AG09319 (cell line): ENCODE measurements at places on chromosomes 11 and 22.

- DNase-seq = no peak
Observed at GRCh38 chr11:110878513-110878912, 166.3 kb upstream of the ARHGAP20 start.

DNA sequence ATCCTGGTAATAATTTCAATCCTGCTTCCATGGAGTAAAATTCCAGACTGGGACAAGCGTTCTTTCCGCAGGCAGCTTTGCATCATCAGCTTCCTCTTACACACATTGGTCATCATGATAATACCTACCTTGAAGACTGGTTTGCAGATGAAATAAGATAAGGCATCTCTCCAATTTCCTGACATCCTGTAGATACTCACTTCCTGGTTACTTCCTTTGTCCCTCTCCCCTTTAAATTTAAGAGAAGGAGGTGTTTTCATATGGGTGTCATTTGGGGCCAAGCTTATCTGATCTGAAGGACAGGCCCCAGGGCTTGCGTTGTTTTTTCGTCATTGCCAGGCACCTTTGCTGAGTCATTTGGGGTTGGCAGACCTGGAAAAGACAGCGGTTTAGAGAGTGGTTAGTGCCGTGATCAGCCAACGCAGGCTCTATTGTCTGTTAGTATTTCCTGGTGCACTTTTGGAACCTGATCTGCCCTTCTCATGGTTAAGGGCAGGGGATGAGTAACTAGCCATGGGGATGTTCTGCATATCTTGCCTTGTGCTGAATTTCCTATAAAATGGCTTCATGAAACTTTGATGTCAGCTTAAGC lies 24.1 kb downstream of the GRAMD1B start:
- DNase-seq = no peak

DNA sequence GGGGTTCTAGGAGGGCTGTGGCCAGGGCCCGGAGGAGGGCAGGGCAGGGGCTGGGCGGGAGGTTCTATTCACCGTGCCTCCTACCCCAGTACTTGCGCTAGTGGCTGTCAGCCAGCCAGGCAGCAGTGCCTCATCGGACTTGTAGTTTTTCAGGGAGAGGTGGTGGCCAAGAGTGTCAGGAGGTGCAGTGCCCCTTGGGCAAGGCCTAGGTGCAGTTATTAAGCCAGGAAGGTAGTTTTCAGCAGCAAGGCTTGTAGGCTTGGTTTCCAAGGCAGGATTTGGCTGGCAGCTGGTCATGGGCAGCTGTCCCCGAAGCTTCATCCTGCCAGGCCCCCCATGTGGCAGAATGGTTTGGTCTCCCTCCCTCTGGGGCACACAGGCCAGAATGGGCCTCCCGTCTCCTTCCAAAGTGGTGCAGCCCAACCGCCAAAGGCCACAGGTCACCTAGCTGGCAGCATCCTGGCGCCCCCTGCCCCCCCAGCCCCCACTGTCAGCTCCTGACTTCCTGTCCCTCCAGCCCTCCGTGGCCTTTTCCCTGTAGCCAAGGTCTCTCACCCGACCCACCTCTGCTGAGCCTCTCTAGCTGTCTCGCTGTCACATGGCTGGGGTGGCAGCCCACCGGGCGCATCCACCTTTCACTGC lies 8.5 kb downstream of the CCDC88B start:
- DNase-seq = no peak

DNA sequence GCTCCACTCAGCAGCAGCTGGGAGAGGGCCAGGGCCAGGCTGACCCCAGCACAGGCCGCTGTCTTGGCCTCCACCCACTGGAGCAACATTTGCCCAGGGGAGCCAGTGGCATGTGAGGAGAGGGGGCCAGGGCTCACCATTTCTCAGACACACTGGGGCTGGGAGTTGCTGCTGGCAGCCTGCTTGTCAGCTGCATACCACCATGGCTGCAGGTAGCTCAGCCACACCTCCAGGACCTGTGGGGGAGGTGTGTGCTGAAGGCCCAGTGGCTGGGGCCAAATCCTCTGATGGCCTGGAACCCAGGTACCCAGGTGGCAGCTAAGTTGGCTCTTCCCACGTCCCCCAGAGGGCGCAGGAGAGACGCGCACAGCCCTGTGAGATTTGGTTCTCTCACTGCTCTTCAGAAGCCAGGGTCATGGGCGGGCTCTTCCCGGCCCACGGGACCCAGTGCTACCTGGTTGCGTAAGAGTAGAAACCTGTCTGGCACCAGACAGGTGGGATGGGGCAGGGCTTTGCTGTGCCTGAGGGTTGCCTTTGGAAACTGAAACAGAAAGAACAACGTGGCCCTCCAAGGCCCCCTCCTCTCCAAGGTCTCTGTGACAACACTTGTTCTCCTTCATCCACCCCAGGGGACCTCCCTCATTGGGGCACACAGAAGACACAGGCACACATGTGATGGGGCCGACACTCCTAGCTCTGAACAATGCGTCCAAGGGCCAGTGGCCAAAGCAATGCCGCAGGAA lies 98.8 kb downstream of the MED15 start:
- DNase-seq = no peak

- no peak for DNase-seq
Observed at GRCh38 chr11:12243486-12243885, 133.1 kb downstream of the MICAL2 start.

DNA sequence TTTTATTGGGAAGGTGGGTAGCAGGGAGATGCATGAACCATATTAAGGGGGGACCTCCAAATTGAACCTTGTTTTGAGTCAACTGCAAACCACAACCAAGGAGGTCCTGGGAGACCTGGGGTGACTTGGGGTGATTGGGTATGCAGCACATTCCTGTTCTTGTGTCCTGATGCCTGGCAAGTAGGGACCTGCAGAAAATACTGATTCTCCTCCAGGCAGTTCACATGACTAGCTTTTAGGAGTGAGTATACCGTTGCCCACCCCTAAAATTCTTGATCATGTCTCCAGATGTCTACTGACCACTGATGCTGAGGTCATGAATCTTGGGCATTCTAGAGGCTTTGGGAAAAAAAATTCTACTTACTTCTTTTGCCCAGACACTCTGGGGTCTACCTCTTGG lies 6.3 kb downstream of the EHF start:
- no peak for DNase-seq

GRCh38 chr22:45698094-45698493 lies 26.5 kb downstream of the ATXN10 start:
- no peak for DNase-seq

DNA sequence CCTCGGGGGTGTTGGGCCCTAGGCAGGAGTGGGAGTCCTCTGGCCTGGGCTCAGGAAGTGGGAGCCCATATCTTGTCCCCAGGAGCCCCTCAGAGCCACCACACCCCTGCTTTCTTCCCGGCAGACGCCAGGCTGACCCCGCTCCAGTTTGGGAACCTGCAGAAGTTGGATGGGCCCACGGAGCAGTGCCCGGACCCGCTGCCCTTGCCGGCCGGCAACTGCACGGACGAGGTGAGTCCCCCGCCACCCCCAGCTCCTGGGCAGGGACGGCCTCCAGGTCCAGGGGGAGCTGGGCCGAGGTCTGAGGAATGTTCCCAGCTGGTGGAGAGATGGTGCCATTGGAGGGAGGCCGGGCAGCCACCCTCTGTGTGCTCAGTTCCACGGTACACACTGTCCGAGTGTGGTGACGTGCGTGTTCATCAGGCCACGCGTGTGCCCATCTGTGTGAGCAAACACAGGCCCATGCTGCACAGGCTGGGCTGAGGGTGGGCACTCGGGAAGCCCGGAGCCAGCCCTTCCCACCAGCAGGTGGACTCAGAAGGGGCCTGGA lies 4.8 kb downstream of the MUC5B start:
- DNase-seq = no peak

- DNase-seq = peak; percentile 62
Observed at GRCh38 chr11:78079232-78080083, at the start of gene NDUFC2. NDUFC2 (minus strand) TSS chr11:78079862; CDS start chr11:78079744, 118 bp downstream.

GRCh38 chr11:15195454-15196200 lies 80.9 kb downstream of the INSC start:
- no peak for DNase-seq

DNA sequence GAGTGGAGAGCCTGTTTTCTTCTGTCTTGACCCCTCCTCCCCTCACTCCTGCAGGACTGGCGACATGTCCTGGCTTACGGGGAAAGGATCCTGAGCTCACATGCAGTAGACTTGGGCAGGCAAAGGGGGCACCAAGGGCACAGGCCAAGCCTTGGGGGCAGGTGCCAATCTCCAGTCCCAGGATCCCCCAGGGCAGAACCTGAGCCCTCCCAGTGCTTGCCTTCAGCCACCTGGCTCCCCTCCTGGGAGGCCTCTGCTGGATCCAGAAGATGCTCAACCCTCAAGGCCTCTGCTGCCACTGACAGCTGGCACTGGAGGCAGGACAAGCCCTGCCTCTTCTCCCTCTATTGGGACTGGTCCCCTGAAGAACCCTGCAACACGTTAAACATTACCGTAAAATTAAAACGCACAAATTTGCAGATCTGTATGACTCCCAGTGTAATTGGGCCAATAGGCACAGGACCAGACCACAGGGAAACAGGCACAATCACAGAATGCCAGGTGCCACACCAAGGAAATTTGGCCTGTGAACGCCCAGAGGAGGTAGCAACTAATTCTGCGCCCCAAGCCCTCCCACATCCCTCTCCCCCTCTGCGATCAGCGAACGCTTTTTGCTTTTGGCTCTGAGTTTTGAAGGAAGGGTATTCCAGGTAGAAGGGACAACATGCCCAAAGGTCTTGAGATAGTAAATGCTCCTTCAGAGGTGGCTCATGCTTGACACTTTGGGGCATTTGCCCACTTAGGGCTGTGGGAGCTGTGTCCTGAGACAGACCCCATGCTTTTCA lies 967 bp upstream of the LZTR1 start:
- DNase-seq = no peak

- no peak for DNase-seq
Observed at GRCh38 chr11:1225386-1226225, 2.7 kb downstream of the MUC5B start.

- no peak for DNase-seq
Observed at GRCh38 chr11:35232891-35233330, 93.9 kb downstream of the CD44 start.

DNA sequence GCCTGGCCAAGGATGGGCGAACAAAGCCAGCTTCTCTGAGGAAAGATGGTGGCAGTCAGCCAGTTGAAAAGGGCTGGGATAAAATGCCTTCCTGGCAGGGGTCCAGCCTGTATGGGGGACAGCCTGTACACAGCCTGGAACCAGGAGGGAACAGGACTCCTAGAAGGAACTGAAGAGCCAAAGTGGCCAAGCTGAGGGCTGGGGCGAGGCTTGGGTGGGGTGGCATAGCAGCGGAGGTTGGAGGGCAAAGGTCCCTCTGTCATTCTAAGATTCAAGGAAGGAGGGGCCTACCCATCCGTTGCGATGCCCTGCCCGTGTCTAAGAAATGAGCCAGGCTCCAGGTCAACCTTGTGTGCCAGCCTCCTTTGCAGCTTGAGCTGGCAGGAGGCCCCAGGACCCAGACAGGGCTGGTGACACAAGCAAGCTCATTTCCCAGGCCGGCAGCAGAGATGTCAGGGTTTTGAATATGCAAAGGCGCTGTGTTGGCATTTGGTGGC lies 22.6 kb downstream of the FADD start:
- DNase-seq = no peak

GRCh38 chr11:45757672-45758071 lies 47.3 kb upstream of the SLC35C1 start:
- no peak for DNase-seq

GRCh38 chr22:27533105-27533745 lies 268.3 kb downstream of the MN1 start:
- DNase-seq = no peak

DNA sequence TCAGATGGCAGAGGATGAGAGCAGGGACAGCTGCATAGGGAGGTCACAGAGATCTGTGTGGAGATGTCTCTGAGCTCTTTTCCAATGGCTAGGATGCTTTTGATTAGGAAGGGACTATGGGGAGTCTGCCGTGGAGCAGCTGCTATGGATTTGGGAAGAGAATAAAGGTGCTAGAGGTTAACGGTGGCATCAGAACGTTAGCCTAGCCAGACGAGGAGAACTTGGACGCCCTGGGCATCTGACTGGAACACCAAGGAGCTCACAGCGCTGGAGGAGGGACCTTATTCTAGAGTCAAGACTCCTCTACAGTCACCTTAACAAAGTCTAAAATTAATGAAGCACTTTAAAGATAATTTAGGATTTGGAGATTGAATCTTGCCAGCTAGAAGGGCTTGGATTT lies 157.2 kb upstream of the B3GAT1 start:
- no peak for DNase-seq

DNA sequence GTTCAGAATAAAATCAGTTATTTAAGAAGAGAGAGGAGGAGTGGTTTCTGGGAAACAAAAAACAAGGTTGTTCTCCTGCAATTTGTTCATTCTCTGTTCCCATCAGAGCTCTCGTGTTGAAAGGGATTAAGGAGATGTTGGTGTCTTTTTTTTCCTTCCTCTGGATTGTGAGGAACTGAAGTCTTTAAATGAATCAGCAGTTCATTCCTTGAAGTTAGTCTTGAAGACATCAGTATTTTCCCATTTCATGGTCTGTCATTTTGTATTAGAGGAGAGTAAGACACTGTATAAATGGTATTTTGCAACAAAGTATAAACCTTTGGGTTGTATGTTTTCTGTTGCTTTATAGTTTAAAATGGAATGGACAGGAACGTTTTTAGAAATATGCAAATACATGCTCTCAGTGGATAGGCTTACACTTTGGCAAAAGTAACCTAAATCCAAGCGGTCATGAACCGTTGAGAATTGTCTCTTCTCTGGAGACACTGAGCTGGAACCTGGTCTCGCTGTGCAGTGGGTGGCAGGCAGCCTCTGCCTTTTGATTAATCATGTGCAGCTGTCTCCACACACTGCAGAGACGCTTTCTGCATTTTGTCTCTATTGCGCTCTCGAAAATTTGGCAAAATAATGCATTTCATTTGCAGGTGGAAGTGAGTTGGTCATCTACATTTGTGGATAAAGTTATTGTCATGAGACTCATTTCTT lies 33.0 kb downstream of the SAMM50 start:
- peak; percentile 10 for DNase-seq

DNA sequence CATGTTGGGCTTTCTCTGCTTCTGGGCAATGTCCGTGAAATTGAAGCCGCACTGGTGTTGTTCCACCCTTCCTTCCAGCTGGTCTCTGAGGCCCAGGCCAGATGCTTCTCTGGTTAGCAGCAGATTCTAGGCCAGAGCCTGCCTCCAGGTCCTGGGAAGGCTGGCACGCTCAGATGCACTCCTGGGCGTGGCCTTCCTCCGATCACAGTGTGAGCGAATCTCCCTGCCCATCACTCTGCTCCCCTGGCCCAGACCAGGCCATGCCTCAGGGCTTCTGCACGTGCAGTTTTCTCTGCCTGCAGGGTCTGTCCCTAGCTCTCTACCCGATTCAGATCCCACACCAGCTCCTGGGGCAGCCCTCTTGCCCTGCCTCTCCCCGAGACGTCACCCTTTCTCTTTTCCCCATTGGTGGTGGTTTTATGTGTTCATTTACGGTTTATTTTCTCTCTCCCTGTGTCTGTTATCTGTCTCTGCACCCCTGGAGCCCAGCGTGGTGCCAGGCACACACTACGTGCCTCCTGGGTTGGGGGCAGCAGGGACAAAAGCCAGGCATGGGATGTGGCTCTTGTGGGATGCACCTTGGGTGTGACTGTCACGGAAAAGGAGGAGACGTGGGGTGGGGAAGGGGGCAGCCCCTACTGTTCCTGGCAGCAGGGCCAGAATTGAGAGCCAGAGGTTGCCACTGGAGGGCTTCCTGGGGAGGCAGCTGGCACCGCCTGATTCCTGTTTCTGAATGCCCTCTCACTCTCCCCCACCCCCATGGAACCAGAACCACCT lies 66.0 kb downstream of the KCNQ1 start:
- no peak for DNase-seq

GRCh38 chr11:122882189-122882856 lies at the start of gene JHY:
JHY (plus strand) TSS chr11:122882759; CDS start chr11:122885850, 3,091 bp downstream.
- no peak for DNase-seq

GRCh38 chr11:113572136-113572735 lies 97.0 kb upstream of the DRD2 start:
- no peak for DNase-seq
